ENCODE measurements at places on chromosomes 6 and 20. TPM values are rescaled to one million over a fixed set of nuclear protein-coding genes. Genes with fewer than 3 reads are reported as not detected.

DNA sequence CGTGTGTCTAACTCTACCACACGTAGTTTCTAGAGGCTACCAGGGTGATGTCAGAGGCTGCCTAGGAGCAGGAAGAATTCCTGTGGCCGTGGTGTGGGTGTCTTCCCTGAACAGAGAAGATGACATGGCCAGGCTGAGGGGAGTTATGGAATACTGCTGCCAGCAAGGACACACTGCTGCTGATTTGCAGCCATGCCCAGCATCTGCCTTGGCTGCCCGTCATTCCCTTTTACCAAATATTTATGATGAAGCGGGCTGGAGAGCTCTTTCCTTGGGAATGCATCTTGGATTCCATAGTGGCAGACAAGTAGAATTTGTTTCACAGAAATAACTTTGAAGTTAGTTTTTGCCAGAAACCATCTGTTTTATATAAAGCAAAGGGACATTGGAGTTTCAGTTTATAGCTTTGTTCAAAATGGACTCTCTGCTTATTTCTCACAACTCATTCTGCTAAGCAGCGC, 80.8 kb upstream of the VSTM2L start:
- DNase-seq = no peak
- no peaks in the 10 kb centered on the region for H3K27me3 ChIP-seq
- no peaks in the 10 kb centered on the region for H3K36me3 ChIP-seq
- no peak overlapping the region for H3K27ac ChIP-seq
- H3K4me1 ChIP-seq = no peaks in the 10 kb centered on the region

SLC2A10 gene
- 2.4 TPM for total RNA-seq

GRCh38 chr6:90369024-90369519, 72.4 kb upstream of the BACH2 start:
- DNase-seq = peak; percentile 65
- H3K4me1 ChIP-seq = no peaks in the 10 kb centered on the region
- H3K27ac ChIP-seq = no peak overlapping the region
- no peaks in the 10 kb centered on the region for H3K36me3 ChIP-seq
- H3K4me3 ChIP-seq = no peak overlapping the region

DNA sequence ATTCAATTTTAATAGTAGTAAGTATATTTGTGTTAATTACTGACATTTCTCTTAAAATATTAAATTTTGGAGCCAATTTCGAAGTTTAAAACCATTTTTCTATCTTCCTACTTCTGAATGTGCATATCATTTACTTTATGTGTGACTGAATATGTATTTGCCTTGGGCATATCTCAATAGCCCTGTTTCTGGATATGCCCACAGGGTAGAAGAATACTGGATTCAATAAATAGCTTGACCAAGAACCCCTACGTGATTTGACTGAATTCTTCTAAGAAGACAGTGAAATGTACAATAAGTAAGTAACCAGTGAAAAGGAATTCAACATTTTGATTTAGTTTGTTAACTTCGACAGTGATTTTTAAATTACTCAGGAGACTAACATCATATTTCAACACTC, 7.8 kb downstream of the HMGN3 start:
- no peak for DNase-seq
- H3K27me3 ChIP-seq = no peaks in the 10 kb centered on the region
- no peak overlapping the region for H3K27ac ChIP-seq
- no peaks in the 10 kb centered on the region for H3K4me1 ChIP-seq
- H3K4me3 ChIP-seq = no peak overlapping the region

FRK gene
- total RNA-seq = 8.3 TPM

THEMIS gene
- not detected for total RNA-seq
